ENCODE measurements at places on chromosomes 4 and X.

- DNase-seq, result no peak
Measured at GRCh38 chr4:30802622-30803323, 82.6 kb downstream of the PCDH7 start.

GRCh38 chr4:186190581-186191199 is 677 bp upstream of the CYP4V2 start:
- DNase-seq, result peak; percentile 74

DNA sequence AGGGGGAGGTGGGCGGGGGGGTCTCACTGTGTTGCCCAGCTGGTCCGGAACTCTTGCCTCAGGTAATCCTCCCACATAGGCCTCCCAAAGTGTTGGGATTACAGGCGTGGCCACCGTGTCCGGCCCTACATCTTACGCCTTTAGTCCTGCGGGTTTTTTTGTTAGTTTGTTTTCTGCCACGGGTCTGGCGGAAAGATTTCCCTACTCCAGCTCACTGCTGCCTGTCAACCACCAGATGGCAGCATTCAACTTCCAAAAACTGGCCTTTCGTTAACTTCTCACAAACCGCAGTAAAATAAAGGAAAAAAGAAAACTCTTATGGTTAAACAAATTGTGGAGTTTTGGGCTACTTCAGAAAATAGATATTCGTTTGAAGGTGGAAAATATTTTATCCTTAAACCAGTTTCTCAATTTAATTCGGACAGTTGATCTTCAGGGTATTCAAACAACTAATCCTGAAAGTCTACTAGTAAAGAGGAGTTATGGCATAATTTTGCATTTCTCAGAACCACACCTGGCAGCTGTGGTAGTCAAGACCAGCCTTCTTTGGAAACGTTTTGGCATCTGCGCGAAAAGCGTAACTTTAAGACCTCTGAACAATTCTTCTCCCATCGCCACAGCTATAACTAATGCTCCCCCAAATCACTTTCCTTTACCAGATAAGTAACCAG is 41.1 kb downstream of the LUZP4 start:
- peak; percentile 58 for DNase-seq

- DNase-seq, result peak; percentile 24
Measured at GRCh38 chr4:110589297-110589696, 33.6 kb downstream of the PITX2 start.

GRCh38 chr4:88865466-88865865 is 167.8 kb upstream of the NAP1L5 start:
- DNase-seq, result no peak

DNA sequence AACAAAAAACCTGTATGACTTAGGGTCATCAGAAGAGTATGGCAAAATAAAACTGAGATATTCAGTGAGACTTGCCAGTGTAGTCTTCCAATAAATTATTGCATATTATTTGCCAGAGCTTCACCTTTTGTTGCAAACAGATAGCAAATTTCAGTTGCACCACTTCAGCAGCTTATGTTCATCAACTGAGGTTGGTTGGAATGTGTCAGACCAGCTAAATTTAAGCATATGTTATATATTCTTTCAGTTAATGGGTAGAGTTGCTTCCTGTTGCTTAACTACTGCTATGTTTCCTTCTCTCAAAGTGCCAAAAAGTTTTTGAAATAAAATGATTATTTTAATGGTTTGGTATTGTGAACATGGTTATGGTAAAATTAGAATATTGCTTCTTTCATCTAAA is 61.5 kb downstream of the GALNT7 start:
- no peak for DNase-seq

DNA sequence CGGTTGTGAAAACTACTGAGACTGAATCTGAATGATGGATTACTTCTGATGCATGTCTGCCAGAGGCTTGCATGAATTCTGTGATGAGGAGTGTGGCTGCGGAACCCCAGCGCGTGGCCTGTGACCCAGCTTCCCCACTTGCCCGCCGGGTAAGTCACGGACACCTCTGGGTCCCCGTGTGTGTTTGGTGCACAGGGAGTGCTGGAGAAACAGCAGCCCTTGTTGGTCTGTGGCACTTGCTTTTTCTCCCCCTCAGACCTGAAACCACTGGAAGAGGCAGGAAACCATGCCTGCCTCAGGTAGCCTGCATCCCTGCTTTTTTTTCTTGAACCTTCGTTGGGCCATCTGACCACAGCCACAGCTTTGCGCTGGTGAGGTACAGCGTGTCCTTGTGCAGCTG is 51.9 kb upstream of the TADA2B start:
- DNase-seq, result no peak

DNA sequence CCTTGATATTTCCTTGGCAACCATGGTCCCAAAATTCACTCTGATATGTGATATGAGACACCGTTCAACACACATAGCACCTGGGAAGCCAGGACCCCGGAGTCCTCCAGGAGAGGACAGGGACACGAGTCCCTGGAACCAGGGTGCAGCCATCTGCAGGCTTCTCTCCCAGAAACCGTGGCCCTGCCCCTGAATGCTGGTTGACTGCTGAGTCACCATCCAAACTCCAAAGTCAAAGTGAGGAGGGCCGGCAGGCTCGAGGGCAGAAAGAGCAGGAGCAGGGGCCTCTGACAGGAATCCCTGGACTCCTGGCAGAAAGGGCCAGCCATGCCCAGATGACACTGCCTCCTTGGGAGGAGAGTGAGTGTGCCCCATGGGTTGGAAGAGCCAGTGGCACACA is 6.9 kb upstream of the PNMA6A start:
- DNase-seq, result no peak

DNA sequence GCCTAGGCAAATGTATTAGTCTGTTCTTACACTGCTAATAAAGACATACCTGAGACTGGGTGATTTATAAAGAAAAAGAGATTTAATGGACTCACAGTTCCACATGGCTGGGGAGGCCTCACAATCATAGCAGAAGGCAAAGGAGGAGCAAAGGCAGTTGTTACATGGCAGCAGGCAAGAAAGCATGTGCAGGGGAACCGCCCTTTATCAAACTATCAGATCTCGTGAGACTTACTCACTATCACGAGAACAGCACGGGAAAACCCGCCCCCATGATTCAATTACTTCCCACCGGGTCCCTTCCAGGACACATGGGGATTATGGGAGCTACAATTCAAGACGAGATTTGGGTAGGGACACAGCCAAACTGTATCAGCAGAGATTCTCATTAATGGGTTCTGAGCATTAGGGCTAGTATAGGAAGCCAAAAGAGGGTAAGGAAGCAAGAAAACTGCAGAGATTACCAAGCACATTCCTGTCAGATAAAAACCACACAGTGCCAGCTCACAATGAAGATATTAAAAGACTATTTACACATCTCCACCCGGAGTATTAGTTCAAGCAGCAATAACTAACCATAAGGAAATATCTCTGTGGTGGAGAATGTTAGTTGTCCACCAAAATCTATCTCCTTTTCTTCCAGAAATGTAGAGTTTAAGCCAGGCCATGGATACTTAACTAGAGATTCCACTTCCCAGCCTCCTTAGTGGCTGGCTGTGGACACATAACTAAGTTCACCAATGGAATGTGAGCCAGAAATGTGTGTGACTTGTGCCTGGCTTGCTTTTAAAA is 61.2 kb upstream of the HOPX start:
- no peak for DNase-seq

Measured in NAMALWA (cell line).